ENCODE measurements at places on chromosomes 5 and 9. TPM values are rescaled to one million over a fixed set of nuclear protein-coding genes. Genes with fewer than 3 reads are reported as not detected.

The PGM5 gene
- not detected for total RNA-seq

The OBP2B gene
- total RNA-seq: not detected

The C8G gene
- total RNA-seq: not detected

The MED7 gene
- 9.7 TPM for total RNA-seq

The SCGB3A1 gene
- total RNA-seq: not detected

The BTNL8 gene
- total RNA-seq: not detected

The GPSM1 gene
- 13.8 TPM for total RNA-seq

The SLC45A2 gene
- 0.14 TPM for total RNA-seq

The HAVCR2 gene
- 1.0 TPM for total RNA-seq

The PCSK1 gene
- under 0.01 TPM for total RNA-seq

The PCDHB5 gene
- 0.34 TPM for total RNA-seq

The CYSRT1 gene
- 1.6 TPM for total RNA-seq

The PRDM9 gene
- total RNA-seq: under 0.01 TPM

The RACK1 gene
- total RNA-seq: 5,913 TPM

The SELENOP gene
- total RNA-seq: 1.4 TPM
